Osteoblast (primary cell): ENCODE measurements at places on chromosomes 2 and 18.

GRCh38 chr2:239944694-239945551 is 80.2 kb downstream of the NDUFA10 start:
- DNase-seq: peak; percentile 91

DNA sequence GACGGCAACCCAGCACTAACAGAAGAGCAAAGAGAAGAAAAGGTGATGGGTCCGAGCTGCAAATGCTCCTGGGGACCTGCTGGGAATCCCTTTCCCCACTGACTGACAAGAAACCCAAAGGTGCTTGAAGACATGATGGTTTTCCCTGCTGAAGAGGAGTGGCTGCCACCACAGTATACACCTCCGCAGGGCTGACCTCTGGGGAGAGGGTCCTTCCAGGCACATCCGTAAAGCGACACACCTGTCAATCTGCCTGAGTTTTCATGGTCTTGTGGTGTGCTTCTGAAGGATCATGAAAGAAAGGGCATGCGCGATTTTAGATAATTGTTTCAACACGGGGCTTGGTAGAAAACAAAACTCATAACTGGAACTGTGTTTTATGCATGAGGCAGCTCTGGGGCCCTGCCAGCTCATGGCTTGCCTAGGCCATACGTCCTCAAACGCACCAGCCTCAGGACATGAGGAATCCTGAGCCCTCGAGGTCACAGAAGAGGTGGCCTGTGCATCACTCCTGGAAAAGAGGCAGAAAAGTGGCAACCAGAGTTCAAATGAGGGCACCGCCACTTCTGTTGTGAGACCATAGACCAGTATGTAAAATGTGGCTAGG is 51.8 kb downstream of the SERTAD2 start:
- no peak for DNase-seq

DNA sequence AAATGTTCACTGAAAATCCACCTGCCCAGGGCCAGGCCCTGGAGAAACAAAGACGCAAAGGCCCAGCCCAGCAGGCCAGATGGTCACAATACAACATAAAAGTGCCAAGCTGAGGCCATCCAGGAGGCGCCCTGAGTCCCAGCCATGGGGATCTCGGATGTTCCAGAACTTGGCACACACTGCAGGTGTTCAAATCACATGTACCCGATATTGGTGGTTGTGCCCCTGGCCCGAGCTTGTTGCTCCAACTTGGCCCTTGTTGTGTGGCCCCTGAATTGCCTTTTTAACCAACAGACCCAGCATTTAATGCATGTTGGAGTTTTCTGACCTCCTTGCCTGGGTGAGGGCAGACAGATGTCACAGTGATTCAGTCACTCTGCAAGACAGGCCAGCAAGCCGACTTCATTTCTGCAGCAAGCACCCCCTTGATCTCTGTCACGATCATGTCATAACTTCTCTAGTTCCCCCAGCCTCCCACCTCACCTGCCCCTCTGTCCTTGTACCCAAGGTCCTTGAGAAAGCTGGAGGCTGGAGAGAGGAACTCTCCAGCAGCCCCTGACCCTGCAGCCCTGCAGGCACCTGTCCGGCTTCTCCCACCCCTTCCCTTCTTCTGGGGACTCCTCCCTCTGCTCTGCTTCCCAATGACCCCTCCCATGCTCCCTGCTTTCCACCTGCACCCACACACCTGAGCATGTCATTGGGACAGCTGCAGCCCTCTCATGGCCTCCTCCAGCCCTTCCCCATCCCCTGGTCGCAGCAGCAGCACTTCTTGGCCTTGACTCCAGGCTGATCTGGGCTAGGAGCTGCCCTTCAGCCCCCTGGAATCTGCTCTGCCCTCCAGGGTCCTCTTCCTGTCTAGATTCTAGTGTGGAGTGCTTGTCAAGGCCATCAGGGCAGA is 9.1 kb downstream of the NGEF start:
- no peak for DNase-seq

DNA sequence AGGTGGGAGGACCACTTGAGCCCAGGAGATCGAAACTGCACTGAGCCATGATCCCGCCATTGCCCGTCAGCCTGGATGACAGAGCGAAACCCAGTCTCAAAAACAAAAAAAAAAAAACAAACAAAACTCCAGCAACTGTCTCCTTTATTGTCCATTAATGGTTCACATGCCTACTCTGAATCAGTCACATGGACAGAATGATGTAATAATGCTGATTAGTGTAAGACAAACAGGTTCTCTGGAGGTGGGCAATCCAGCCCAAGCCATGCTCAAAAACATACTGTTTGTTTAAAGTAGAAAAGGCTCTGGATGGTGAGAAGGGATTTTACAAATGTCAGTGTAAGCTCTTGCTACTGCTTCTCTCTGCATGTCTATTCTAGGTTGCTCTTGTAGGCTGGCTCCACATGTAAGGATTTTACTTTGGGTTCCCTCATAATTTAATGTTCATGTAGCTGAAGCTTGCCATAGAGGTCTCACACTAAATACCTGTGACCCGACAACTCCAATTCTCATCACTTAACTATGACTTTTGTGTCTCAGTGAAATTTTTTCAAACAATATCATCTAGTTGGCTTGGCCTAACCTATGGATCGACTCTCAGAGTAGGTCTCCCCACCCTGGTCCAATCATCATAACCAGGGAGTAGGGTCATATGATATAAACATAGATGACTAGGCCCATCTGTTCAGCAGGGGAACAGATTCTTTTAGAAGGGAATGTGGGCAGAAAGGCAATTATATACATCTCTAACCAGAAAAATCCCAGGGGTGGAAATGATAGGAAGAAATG is 83.9 kb upstream of the SLC39A10 start:
- DNase-seq: no peak

GRCh38 chr2:98180456-98180855 is 93.5 kb downstream of the VWA3B start:
- DNase-seq: no peak

DNA sequence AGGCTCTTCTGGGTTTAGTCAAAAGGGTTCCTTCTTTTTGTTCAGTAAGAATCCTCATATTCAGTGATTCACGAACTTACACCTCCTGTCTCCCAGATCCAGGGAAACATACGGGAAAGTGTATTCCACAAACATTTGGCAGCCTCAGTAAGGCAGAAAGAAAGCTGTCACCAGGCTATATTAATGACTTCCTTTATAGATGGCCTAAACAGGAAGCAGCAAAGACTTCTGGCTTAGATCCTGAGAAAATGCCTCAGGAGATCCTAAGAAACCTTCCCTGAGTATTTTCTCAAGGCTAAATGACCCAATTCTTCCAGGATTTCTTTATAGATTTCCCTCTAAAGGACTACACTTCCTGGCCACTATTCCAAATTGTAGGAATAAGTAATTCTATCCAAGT is 1995.5 kb upstream of the CELF4 start:
- no peak for DNase-seq

- DNase-seq: no peak
These were observed 637.8 kb upstream of the PKDCC start for GRCh38 chr2:41410011-41410410.

- DNase-seq: no peak
These were observed 38.1 kb upstream of the NTSR2 start for GRCh38 chr2:11708106-11708505.

- DNase-seq: no peak
These were observed 950.6 kb upstream of the LRATD1 start for GRCh38 chr2:13681936-13682335.

DNA sequence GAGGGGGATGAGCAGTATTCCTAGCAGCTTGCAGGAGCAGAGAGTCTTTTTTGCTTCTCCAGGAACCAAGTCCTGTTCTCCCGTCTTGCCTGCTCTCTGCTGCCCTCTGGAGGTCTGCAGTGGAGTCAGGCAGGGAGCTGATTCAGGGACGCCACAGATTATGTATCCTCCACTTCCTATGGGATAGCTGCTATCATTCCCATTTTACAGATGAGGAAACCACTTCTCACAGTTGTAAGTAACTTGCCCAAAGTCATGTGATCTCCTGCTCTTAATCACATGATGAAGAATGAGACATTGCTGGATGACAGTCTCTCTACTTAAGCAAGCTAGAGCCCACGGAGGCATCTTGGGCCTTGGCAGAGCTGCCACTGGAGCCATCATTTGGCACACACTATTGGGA is 8.3 kb downstream of the SLC4A5 start:
- DNase-seq: peak; percentile 65

GRCh38 chr2:17232776-17233556 is 285.3 kb downstream of the RAD51AP2 start:
- no peak for DNase-seq

DNA sequence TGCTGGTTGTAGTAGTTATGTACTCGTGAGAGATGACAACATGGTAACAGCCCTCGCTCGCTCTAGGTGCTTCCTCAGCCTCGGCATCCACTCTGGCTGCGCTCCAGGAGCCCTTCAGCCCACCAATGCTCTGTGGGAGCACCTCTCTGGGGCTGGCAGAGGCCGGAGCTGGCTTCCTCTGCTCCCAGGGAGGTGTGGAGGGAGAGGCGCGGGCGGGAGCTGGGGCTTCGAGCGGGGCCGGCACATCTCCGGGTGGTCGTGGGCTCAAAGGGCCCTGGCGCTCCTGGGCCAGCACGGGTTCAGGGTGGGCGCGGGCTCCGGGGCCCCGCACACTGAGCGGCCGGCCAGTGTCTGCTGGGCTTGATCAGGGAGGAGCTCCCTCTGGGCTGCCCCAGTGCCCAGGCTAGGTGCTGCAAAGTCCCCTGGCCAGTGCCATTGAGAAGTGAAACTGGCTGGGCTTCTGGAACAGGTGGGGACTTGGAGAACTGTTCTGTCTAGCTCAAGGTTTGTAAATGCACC is 1012.1 kb downstream of the CNTNAP5 start:
- no peak for DNase-seq

DNA sequence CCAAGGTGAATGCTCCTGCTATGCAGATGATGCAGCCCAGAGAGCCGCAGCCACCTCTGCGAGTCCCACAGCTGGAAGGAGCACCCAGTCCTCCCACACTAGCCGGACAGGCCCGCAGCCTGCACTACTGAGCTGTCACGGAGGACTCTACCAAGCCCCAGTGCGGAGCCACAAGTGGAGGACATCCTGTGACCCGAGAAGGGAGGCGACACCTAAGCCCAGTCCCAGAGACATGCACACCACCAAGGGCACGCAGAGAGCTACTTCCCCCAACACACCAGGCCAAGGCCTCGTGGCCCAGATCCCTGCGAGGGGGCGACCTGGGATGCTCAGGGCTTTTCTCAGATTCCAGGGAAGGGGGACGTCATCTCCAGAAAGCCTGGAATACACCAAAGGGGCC is 12.9 kb downstream of the HS1BP3 start:
- DNase-seq: no peak

DNA sequence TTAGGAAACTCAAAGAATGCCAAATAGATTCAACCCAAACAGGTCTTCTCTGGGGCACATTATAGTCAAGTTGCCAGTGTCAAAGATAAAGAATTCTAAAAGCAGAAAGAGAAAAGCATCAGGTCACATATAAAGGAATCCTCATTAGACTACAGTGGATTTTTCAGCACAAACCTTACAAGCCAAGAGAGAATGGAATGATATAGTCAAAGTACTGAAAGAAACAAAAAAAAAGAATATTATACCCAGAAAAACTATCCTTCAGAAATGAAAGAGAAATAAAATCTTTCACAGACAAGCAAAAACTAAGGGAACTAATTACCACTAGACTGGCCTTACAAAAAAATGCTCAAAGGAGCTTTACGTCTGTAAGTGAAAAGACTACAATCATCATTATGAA is 65.5 kb downstream of the TBR1 start:
- DNase-seq: no peak

- DNase-seq: no peak
These were observed 173.7 kb downstream of the DOK6 start for GRCh38 chr18:69574401-69574800.

- DNase-seq: no peak
These were observed 238.2 kb downstream of the OSR1 start for GRCh38 chr2:19120181-19120580.

GRCh38 chr2:64177315-64177714 is 33.1 kb upstream of the PELI1 start:
- no peak for DNase-seq

- no peak for DNase-seq
These were observed 5.3 kb upstream of the FLACC1 start for GRCh38 chr2:201362396-201362795.

GRCh38 chr2:33909945-33910695 is 311.0 kb upstream of the FAM98A start:
- DNase-seq: no peak

DNA sequence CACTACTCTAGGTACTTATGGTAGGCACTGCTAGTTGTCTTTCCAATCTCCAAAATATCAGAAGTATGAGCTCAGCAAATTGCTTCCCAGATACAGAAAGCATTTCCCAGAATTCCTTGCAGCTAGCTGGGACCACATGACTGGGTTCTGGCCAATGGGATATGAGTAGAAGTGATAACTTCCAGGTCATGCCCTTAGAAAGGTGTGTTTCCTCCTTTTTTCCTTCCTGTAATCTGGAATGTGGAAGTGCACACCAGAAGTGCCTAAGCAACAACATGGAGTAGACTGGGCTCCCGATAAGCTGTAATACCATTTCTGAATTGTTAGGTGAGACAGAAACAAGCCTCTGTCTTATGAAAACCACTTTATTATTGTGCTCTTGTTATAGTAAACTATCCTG is 279.8 kb downstream of the ZNF385B start:
- DNase-seq: no peak

DNA sequence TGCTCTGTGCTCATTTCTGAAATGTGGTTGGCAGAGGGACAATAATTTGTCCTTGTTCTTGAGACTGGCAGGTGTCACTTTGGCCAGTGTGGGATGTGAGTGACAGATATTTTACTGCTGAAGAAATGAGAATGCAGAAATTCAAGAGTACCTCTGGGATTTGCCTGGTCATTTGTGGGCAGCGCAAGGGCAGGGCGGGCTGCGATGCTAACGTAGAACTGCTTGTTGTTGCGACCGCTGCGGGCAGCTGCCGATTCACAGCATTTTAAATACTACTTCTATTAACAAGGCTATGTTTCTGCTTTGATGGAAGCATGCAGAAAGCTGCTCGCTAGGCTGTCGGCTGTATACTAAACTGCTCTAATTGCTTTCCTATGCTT is 268.6 kb downstream of the FIGN start:
- DNase-seq: no peak

GRCh38 chr18:76364282-76365259 is 130.5 kb downstream of the ZNF516 start:
- DNase-seq: no peak

GRCh38 chr2:200985799-200986198 is 22.3 kb upstream of the ORC2 start:
- peak; percentile 49 for DNase-seq

DNA sequence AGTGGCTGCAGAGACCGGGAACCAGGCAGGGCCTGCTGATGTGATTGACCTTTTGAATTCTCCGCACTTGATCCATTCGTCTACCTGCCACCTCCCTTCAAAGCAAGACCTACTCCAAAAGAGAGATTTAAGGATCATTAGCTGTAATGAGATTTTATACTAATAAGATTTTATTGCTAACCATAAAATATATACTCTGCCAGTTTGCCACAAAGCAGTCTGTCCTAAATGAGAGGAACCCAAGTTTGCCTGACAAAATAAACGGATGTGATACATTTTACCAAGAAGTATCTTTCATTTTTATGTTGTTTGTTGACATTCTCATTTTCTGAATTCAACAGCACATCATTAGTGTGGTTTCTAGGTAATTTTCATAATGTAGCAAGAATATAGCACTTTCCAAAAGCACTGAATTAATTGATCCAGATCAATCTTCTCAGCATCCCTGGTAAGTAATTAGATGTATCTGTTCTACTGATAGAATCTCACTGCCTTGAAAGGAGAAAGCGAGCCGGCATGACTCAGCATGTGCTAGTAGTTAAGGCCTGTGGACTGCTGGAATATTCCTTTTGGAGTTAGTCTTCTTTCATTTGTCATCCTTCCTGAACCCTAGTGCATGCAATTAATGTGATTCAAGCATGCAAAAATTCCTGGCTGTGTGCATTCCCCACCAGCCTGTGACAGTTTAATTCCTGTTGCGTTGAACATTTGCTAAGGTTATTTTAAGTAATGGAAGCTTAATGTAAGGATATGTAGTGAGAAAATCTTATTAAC is 128.5 kb downstream of the ARL6IP6 start:
- DNase-seq: no peak
